ENCODE measurements at places on chromosomes 16 and 17. TPM values are rescaled to one million over a fixed set of nuclear protein-coding genes. Genes with fewer than 3 reads are reported as not detected.

UBE2I gene
- total RNA-seq = 222 TPM

HEATR9 gene
- not detected for total RNA-seq

DNA sequence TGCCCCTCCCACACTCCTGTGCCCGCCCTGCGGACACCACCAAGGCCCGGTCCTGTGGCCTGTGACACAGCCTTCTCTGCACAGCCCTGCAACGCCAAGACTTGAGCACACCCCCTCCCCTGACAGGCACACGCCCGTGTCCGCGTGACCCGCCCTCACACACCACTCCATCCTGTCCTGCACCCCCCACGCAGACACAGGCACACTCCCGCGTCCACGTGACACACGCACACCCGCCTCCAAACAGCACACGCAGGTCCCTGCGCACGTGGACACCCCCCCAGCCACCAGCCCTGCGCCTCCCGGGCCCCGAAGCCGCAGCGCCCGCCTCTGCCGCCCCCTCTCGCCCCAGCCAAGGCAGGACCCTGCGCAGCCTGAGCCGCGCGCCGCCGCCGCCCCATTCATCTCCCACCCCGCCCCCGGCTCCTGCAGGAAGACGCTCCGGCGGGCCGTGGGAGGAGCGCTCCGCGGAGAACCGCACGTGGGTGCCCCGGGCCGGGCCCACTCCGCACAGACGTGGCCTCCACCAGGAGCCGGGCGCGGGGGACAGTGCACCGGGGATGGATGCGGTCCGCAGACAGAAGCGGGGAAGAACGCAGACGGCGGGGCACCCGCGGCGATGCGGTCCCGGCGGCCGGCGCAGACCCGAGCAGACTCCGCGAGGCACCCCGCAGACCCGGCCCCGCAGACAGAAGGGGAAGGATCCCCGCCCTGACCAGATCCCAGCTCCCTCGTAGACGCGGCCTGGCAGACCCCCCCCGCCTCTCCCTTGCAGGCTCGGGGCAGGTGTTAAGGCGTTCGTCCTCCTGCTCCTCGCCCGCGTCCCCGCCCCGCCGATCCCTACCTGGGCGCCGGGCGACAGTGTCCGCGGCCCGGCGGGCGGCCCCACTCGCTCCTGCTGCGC lies 506 bp downstream of the CAMKK1 start:
- H3K27ac ChIP-seq = no peak overlapping the region
- H3K4me3 ChIP-seq = peak overlapping the region; percentile 67
- DNase-seq = peak; percentile 64
- peaks cover 32% of the 10 kb centered on the region for H3K4me1 ChIP-seq
- no peaks in the 10 kb centered on the region for H3K36me3 ChIP-seq
- H3K27me3 ChIP-seq = peaks cover 7% of the 10 kb centered on the region

DNA sequence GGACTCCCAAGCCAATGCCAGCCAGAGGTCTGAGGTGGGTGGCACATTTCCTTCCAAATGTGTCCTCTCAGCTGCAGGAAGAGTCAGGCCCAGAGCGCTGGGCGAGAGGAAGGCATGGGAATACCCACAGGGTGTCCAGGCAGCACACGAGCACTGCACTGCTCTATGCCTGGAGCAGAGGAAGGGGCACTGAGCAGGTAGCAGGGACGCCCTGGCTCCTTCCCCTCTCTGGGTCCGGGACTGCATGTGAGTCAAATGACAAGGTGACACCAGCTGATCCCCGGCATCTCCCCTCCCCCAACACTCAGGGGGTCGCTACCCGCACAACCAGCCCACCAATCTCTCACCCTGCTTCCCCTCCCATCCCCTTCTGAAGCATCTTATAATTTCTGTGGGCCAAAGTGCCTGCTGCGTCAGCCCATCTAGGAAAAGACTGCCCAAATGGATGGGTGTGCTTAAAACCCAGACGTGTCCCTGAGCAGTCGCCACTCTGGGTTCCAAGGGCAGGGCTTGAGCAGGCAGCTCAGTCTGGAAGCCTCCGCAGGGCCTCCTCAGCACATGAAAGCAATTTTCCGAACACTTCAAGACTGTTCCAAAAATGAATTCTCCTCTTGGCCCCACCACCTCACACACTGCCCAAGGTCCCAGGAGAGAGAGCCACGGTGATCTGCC lies 12.0 kb upstream of the BCAR1 start:
- H3K36me3 ChIP-seq = 0 out of 2 replicates have a peak, but pooled peaks cover 3% of the 10 kb centered on the region
- peak overlapping the region; percentile 55 for H3K27ac ChIP-seq
- H3K4me3 ChIP-seq = peak overlapping the region; percentile 76
- H3K4me1 ChIP-seq = peaks cover 51% of the 10 kb centered on the region

DNA sequence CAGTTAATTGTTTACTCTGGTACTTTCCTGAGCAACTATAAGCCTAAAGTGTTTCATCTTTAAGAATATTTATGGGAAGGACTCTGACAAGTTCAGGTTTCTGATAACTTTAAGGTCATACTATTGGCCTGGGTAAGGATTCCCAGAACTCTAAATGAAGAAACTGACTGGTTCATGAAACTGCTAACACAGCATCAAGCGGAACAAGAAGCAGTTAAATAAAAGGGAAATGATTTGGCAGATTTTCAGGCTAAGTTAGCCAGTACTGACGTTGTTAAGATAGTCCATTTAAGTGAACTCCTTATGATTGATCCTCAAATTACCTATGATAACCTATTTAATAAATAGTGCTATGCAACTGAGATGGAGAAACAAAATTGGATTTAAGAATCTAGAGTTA lies 101.6 kb upstream of the CES5A start:
- no peaks in the 10 kb centered on the region for H3K36me3 ChIP-seq
- peaks cover 2% of the 10 kb centered on the region for H3K27me3 ChIP-seq
- DNase-seq = no peak
- H3K4me3 ChIP-seq = no peak overlapping the region
- peaks cover 8% of the 10 kb centered on the region for H3K4me1 ChIP-seq
- no peak overlapping the region for H3K27ac ChIP-seq

DNA sequence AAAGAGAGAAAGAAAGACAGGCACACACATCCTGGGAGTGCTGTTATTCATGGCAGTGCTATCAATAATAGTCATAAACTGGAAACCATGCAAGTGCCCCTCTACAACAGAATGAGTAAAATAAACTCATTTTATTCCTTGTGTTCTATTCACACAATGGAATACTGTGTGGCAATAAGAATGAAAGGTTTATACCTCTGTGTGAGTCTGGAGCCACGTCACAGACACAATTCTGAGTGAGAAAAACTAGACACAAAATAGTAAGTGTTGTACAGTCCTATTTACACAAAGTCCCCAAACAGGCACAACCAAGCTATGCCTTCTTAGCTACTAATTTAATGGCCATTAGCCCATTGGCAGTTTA lies 429.7 kb downstream of the SLC39A11 start:
- H3K4me3 ChIP-seq = no peak overlapping the region
- H3K27me3 ChIP-seq = no peaks in the 10 kb centered on the region
- H3K27ac ChIP-seq = no peak overlapping the region
- peaks cover 18% of the 10 kb centered on the region for H3K4me1 ChIP-seq
- DNase-seq = no peak

MEIOC gene
- 8.3 TPM for total RNA-seq

GRCh38 chr17:17831208-17832031 lies 5.4 kb downstream of the SREBF1 start:
- peaks cover 54% of the 10 kb centered on the region for H3K4me1 ChIP-seq
- H3K36me3 ChIP-seq = peaks cover 24% of the 10 kb centered on the region

GRCh38 chr16:12235110-12235509 lies 258.6 kb downstream of the SNX29 start:
- DNase-seq = no peak
- H3K4me3 ChIP-seq = no peak overlapping the region
- no peaks in the 10 kb centered on the region for H3K27me3 ChIP-seq
- no peaks in the 10 kb centered on the region for H3K36me3 ChIP-seq

GRCh38 chr16:57268804-57269800 lies 15.4 kb downstream of the PLLP start:
- no peaks in the 10 kb centered on the region for H3K27me3 ChIP-seq
- no peak overlapping the region for H3K4me3 ChIP-seq
- no peak overlapping the region for H3K27ac ChIP-seq
- no peaks in the 10 kb centered on the region for H3K36me3 ChIP-seq

GRCh38 chr17:3602499-3602898 lies 6.7 kb downstream of the TRPV1 start:
- H3K27me3 ChIP-seq = no peaks in the 10 kb centered on the region
- no peak overlapping the region for H3K27ac ChIP-seq
- H3K36me3 ChIP-seq = no peaks in the 10 kb centered on the region
- H3K4me3 ChIP-seq = no peak overlapping the region

DNA sequence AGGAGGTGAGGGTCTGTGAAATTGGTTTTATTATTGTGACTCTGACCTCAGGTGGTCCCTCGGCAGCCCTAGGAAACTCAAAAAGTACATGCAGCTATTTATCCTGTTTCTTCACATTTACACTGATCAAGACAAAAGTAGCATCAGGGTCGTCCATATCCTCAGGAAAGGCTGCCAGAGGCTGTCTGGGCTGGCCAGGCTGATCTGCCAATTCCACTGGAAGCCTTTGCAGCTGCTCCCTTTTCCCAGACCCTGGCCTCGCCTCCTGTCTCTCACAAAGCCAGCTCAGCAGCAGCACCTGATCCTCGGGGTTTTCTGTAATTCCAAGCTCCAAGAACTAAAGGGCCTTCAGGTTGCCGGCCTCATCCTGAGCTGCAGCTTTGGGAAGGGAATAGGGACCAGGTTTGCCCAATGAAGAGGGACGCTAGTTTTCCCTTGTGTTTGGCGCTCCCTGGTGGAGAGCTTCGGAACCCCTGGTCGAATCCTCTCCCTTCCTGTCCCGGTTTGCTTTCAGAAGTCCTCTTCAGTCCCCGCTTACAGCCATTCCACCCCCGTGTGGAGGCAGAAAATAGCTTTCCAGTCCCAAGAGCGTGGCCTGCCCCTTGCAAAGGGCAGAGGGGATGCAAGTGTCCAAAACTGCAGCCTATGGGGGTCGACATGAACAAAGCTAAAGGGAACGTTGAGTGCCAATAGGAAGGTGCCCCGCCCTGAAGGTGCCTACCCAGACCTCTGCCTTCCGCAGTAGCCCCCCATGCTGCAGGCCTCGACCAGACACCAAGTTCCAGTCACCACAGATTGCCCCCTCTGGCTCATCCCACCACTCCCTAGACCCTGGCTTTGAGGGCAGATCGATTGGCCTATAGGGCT lies 13.4 kb downstream of the MFSD6L start:
- peaks cover 3% of the 10 kb centered on the region for H3K36me3 ChIP-seq
- H3K4me3 ChIP-seq = no peak overlapping the region
- peak; percentile 97 for DNase-seq
- H3K27me3 ChIP-seq = no peaks in the 10 kb centered on the region
- H3K4me1 ChIP-seq = peaks cover 19% of the 10 kb centered on the region

GRCh38 chr17:50165867-50166517 lies at the start of gene SGCA:
TSS of gene SGCA (plus strand) at chr17:50166005. CDS start at chr17:50166041, 36 bp downstream.
- peaks cover 19% of the 10 kb centered on the region for H3K27me3 ChIP-seq
- DNase-seq = no peak
- H3K4me1 ChIP-seq = peaks cover 15% of the 10 kb centered on the region
- H3K27ac ChIP-seq = peak within 1 kb of the TSS; percentile 7
- no peaks in the 10 kb centered on the region for H3K36me3 ChIP-seq

DNA sequence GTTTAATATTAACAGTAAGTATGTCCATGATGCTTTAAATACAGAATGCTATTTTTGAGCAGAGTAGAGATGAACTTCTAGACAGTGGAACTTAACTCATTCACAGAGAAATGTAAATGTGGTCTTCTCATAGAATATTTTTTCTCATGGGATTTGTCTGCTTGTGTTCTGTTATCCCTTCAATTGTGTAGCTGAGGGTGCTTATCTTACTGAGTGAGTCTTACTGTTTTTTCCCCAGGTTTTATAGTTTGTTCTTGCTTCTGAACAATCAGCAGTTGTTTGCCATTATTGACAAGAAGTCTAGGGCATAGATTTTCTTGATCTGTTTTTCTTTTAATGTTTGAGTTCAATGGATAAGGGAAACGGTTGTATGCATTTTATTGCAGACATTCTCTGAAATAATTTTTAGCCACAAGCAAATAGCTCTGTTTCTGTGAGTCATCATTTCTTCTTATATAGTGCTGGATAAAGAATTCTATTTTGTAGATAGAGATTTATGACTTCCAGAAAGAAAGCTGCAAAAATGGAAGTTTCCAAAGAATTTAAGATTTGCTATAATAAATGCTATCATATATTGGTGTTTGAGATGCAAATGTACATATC lies 60.5 kb downstream of the NF1 start:
- H3K27ac ChIP-seq = no peak overlapping the region
- no peak for DNase-seq
- H3K36me3 ChIP-seq = peaks cover 6% of the 10 kb centered on the region
- H3K27me3 ChIP-seq = no peaks in the 10 kb centered on the region
- peaks cover 3% of the 10 kb centered on the region for H3K4me1 ChIP-seq

GRCh38 chr16:23145186-23145585 lies 4.1 kb downstream of the USP31 start:
- H3K4me3 ChIP-seq = peak overlapping the region; percentile 23
- peak overlapping the region; percentile 50 for H3K27ac ChIP-seq
- no peak for DNase-seq
- H3K36me3 ChIP-seq = no peaks in the 10 kb centered on the region

ARL5C gene
- total RNA-seq = not detected

DNA sequence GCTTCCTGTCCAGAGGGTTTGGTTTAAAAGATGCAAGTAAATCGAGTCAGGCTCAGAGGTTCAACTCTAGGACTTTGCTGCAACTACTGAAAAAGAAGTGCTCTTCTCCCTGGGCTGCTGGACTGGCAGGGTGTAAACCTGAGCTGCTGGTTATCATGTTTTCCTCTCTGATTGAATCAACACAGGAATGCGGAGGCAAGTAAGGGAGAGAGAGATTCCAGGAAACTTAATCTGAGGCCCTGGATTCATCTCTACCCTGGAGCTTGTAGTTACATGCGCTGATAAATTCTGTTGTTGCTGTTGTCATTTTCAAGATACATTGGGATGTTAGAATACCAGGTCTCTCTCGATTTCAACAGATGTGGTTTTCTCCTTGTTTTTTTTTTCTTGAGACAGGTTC lies 8.2 kb upstream of the HS3ST3A1 start:
- H3K27me3 ChIP-seq = no peaks in the 10 kb centered on the region
- H3K36me3 ChIP-seq = no peaks in the 10 kb centered on the region
- no peak for DNase-seq

TBKBP1 gene
- total RNA-seq = 15.8 TPM

- H3K36me3 ChIP-seq = 0 out of 2 replicates have a peak, but pooled peaks cover 2% of the 10 kb centered on the region
- H3K4me3 ChIP-seq = peak overlapping the region; percentile 27
- peaks cover 53% of the 10 kb centered on the region for H3K4me1 ChIP-seq
- H3K27ac ChIP-seq = peak overlapping the region; percentile 38
- peak; percentile 90 for DNase-seq
Measured at GRCh38 chr16:75110637-75111513, 5.7 kb downstream of the LDHD start.

- no peak overlapping the region for H3K4me3 ChIP-seq
- DNase-seq = peak; percentile 15
- H3K27ac ChIP-seq = no peak overlapping the region
- H3K36me3 ChIP-seq = no peaks in the 10 kb centered on the region
- 0 out of 2 replicates have a peak, but pooled peaks cover 2% of the 10 kb centered on the region for H3K4me1 ChIP-seq
Measured at GRCh38 chr17:54990118-54990517, 21.6 kb downstream of the STXBP4 start.

HSD11B2 gene
- 33.4 TPM for total RNA-seq

- H3K27ac ChIP-seq = no peak overlapping the region
- peaks cover 87% of the 10 kb centered on the region for H3K27me3 ChIP-seq
- DNase-seq = no peak
- no peaks in the 10 kb centered on the region for H3K36me3 ChIP-seq
Measured at GRCh38 chr16:70805787-70806186, 4.8 kb upstream of the VAC14 start.

Measured in WTC11 (cell line).